Suppressor macrophage treated with lipopolysaccharide for 4 hours (primary cell): ENCODE measurements at places on chromosomes 1 and 21.

DNA sequence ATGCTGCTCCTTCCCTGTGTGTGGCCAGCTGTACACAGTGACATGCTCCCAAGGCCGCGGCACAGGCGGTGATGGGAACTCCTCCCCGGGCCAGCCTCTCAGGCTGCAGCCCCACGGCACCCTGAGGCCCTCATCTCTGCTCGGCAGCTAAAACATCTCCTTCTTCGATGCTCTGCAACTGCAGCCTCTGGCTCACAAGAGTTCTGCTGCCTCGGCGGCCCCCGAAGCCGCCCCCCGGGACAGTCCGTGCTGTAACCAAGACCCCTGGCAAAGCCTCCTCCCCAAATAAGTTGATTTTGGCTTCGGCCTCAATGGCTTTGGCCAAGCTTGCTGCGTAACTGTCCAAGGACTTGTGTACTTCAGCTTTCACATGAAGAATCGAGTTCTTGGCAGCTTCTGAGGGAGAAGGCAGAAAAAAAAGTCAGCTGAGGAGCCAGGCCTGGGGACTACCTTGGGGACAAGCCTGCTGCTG lies 51.3 kb downstream of the GPR161 start:
- no peak for DNase-seq

DNA sequence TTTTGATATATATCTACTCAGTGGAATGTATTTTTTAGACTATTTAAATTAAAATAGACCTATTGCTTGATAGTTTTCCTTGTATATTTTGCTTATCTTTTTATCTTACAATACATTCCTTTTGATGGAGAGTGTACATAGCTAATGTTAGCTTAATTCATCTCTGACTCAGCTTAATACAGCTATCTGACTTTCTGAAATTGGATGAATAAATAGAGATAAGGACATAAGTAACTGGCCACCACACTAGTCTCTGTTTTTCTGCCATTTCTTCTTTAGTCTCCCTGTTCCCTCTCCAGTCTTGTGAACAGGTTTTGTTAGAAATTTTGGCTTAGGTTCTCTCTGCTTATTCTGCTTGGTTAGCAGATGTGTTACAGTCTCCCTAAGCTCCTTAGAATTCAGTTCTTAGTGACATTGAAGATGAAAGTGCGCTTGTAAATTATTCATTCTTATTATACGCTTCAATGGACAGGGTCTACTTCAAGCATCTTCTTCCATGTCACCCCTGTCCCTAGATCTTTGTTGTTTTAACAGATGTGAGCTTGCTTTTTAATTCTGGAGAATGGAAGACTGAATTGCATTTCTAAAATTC lies 59.6 kb downstream of the XPR1 start:
- DNase-seq: no peak

DNA sequence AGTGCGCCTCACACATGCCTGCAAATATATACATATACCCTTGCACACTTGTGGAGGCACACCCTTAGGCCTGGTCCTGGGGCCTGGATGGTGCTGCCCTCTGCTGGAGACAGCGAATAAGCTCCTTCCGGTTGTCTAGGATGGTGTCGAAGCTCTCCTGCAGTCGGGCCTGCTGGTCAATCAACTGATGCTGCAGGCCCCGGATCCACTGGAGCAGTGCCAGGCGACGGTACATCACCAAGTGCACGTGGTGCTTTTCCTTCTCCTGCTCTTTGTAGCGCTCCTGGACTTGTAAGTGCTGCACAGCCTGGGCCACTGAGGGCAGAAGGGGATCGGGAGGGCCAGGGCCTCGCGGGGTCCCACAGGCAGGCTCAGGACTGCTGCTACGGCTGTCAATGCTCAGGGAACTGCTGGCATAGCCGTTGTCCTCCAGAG lies 3.1 kb downstream of the C1orf216 start:
- DNase-seq: peak; percentile 84

DNA sequence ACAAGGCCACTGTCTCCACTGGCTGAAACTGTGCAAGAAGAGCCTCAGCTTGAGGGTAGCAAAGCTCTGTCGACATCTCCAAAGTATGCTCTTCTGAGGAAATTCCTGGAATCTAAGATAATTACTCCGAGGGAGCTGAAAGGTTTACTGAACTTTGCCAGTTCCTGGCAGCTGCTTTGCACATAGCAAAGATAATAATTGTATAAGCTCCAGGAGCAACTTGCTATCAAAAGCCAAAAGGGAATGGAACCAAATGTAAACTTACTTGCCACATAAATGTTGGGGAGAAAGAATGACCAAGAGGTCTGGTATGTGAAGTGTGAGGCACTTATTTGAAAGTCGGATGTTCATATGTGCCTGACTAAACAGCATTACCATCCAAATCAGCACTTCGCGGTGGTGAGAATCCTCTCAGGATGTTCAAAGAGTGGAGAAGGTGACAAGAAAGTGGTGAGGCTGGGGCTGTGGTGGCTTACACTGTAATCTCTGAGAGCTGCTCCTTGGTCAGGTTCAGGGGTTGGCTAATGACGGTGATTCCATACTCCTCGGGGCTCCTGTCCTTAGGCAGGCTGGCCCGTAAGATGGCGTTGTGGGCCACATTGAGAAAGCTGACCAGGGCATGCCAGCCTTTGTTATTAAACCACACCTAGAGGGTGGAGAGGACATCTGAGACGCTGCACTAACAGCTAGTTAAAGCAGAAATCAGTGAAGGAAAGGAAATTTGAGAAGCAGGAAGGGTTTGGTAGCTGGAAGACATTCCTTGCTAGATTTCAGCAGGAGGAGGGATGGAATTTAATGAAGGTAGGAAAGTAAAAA lies 100.0 kb downstream of the ABCA4 start:
- no peak for DNase-seq

DNA sequence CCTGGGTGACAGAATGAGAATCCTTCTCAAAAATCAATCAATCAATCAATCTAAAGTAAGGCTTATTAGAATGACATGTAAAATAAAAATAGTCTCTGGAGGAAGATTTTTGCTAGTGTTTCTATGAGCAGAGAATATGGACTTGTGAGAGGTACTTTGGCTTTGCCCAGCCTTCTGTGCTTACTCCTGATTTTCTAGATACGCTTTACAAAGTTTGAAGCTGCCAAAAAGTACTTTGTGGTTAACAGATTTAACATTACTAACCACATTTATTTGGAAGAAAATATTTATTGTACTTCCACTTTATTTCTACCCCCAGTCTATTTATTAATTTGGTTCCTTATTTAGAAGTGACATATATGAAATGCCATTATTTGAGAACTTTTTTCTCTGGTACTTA lies 41.0 kb downstream of the CEP350 start:
- no peak for DNase-seq
